HTR-8/SVneo (cell line): ENCODE measurements at places on chromosomes 16 and 17.

- no peak for DNase-seq
These were observed 18.2 kb upstream of the MAP3K14 start for GRCh38 chr17:45334701-45335677.

GRCh38 chr17:75456417-75457046, at the start of gene TMEM94:
TSS of gene TMEM94 (plus strand) at chr17:75456635. CDS start at chr17:75471906, 15,271 bp downstream.
- DNase-seq, result peak; percentile 98

- peak; percentile 58 for DNase-seq
These were observed 670 bp upstream of the CTF1 start for GRCh38 chr16:30895627-30896260.

GRCh38 chr17:8109661-8110455, 8.5 kb downstream of the ALOXE3 start:
- DNase-seq, result no peak

GRCh38 chr17:2911035-2911754, 115.0 kb downstream of the RAP1GAP2 start:
- no peak for DNase-seq

DNA sequence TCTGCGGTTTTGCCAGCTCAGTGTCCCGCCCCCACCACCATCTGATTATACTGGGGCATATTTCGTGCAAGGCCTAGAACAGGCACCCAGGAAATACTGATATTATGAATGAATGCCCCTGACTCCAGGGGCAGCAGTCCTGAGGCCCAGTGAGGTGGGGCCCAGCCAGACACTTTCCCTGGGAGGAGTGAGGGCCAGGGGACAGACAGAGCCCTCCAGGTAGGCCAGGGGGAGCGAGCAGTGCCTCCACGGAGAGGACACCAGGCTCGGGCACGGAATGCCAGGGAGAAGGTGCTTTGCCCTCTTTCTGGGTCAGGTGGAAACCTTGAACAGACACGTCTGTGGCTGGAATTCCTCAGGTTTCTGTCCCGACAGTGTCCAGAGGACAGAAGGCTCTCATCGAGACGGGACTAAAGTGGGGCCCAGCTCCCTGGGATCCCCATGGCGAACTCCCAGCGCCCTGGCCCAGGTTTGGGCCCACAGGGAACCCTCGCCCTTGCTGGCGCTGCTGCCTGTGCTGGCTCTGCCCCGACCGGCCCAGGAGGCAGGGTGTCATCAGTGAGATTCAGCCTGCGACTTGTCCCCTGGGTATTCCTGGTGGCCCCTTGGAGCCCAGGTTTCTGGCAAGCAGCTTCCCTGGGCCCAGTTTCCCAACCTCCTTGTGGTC, 4.3 kb downstream of the KATNB1 start:
- DNase-seq, result no peak

DNA sequence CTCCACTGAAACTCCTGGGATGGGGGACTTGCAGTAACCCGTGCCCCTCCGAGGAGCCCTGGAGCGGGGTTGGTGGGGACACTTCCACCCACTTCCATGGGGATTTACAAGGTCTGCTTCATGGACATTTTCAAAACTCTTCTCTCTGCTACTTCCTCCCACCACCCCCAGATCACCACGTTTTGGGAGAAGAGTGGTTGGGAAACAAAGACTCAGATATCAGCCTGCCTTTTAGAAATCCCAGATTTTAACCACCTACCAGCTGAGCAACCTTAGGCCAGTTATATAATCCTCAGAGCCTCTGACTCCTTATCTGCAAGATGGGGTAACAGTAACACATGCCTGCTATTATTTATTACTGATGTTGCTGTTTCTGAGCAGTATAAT, 184.8 kb downstream of the CCDC182 start:
- DNase-seq, result no peak

DNA sequence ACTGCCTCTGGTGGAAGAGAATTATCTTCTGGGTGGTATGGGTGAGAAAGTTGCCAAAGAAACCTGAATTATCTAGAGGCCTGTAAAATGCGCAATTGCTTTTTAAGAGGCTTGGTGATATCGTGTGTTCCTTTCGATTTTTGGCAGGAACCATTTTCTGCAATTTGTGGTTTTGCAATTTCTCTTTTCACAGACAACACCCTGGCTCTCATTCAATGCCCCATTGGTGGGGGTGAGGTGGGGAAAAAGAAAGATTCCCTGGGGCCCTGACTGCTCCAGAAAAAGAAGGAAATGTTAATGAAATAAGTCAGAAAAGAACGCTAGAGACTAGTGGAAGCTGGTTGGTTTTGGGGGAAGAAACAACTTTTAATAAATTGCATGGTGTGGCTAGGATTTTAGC, 77.4 kb downstream of the ANKFN1 start:
- DNase-seq, result no peak

DNA sequence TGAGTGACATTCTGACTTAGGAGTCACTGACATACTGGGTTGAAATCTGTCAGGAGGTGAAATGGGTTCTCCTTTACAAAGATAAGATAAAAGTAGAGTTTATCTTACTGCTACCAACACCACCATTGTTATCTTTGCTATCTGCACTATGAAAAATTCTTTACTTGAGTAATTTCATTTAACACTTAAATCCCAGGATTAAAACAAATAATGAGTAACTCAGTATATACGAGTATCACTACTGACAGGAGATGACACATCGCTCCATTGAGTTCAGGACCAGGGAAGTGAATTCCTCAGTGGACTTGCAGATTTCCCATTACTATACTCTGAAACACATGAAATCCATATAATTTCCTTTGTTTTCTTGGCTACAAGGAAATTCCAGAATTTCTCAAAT, 242.1 kb upstream of the NLRP1 start:
- DNase-seq, result no peak

DNA sequence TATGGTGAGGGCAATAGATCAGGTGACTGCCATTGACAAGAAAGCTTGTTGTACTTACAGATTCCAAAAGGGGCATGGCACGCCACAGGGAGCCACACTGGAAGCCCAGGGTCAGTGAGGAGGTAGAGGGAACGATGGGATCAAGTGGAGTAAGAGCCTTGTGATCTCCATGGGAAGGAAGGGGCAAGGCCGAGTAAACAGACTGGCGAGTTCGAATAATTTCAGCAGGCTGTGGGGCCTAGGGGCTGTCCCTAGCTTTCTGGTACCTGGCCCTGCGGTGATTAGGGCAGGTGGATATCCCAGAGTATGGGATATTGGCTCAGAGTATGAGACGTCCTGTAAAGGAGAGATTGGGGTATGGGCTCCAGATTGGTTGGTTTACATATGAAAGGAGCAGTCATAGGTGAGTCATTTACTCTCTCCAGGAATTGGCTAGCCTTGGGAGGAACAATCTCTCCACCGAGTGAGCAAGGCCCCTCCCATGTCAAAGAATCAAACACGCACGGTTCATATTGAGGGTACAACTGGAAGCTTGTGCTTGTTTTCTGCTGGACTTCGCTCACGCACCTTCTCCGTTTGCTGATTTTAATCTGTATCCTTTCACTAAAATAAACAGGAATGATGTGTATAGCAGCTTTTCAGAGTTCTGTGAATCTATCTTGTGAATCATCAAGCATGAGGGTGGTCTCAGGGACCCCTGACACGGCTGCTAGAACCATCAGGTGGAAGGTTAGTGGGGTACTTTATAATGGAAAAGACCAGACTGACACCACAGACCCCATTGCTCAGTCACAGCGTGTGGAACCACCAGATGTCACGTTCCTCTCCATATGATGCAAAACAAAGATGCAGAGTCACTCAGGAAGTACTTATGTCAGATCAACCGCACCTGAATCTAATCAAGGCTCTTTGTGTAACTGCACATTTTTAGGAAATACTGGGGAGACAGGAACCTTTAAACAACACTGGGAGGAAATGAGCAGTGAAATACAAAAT, 27.9 kb downstream of the GABARAPL2 start:
- no peak for DNase-seq

GRCh38 chr17:19363114-19363438, 553 bp upstream of the B9D1 start:
- DNase-seq, result no peak

- DNase-seq, result peak; percentile 81
These were observed 9.3 kb downstream of the GJD3 start for GRCh38 chr17:40355123-40355803.

DNA sequence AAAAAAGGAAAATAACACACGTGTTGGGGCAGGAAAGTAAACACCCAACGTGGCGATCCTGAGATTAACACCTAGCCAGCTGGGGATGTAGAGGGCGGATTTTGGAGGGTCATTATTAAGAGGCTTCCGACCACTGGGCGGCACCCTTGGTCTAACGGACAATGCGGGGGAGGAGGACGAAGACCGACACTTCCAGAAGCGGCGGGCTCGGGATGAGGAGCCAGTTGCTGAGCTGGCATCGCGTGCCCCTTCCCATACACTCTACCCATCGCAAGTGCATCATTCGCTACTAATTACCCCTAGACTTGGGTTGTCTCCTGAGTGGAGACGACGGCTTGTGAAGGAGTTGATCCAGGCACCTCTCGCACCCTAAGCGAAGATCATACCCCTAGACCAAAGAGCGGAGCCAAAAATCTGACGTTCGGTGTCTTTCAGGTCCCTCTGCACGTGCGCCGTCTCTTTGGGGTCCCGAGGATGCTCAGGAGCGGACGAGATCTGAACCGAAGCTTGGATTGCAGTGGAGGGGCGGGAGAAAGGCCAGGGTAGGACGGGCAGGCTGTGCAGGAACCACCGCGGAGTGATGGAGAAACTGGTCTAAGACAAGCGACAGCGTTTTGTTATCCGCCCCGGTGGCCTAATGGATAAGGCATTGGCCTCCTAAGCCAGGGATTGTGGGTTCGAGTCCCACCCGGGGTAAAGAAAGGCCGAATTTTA, 17.6 kb downstream of the ZNF213 start:
- peak; percentile 73 for DNase-seq
